ENCODE measurements at places on chromosomes 12 and 14.
A peak's percentile ranks its signal among the peaks of the same experiment; 100 is the strongest.

- no peak for DNase-seq
These were observed 4.5 kb upstream of the HCAR3 start for GRCh38 chr12:122721057-122721545.

- no peak for DNase-seq
These were observed 198.0 kb downstream of the ZFP36L1 start for GRCh38 chr14:68594737-68595380.

DNA sequence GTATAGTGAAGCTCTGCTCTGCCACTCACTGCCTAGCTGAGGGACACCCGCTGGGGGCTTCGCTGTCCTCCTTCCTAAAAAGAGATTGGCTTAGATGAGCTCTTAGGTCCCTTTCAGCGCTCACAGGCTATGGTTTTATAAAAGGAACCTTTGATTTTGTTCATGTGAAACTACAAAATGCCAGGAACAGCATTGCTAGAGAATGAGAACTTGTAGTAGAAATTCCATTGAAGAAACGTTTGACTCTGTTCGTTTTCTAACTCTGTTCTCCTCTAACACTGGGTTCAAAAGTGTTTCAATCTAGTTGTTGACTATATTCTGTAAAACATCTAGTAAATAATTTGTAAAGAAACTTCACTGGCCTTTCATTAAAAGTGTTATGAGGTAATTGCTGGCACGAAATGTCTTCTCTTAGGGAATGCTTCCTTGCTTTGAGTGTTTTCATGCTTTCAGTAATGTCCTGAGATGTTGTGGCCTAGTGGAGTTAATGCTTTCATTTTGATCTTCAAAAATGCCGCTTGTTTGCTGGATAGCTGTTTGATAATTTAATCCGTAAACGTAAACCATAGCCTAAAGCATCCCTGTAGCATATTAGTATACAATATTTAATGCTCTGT lies 1.6 kb downstream of the MARK3 start:
- DNase-seq: no peak

DNA sequence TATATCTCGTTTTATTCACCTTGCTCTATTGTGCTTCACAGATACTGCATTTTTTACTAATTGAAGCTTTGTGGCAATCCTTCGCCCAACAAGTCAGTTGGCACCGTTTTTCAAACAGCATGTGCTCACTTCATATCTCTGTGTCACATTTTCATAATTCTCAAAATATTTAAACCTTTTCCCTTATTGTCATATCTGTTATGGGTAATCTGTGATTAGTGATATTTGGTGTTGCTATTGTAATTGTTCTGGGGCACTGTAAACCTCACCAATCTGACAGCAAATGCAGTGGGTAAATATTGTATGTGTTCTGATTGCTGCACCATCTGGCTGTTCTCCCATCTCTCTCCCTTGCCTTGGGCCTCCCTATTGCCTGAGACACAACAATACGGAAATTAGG lies 191.3 kb downstream of the BTG1 start:
- DNase-seq: no peak

DNA sequence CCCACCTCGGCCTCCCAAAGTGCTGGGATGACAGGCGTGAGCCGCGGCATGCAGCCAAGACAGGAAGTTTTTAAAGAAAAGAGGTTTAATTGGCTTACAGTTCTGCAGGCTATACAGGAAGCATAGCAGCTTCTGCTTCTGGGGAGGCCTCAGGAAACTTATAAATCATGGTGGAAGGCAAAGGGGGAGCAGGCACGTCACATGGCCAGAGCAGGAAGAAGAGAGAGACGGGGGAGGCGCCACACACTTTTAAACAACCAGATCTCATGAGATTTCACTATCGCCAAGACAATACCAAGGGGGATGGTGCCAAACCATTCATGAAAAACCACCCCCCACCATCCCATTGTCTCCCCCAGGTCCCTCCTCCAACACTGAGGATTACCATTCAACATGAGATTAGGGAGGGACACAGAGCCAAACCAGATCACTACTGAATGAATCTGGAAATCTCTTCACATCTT lies 14.1 kb downstream of the CCDC63 start:
- no peak for DNase-seq

GRCh38 chr12:26629864-26630263 lies 203.1 kb downstream of the ITPR2 start:
- DNase-seq: no peak

GRCh38 chr14:105058521-105059034 lies 6.7 kb downstream of the GPR132 start:
- peak; percentile 44 for DNase-seq

DNA sequence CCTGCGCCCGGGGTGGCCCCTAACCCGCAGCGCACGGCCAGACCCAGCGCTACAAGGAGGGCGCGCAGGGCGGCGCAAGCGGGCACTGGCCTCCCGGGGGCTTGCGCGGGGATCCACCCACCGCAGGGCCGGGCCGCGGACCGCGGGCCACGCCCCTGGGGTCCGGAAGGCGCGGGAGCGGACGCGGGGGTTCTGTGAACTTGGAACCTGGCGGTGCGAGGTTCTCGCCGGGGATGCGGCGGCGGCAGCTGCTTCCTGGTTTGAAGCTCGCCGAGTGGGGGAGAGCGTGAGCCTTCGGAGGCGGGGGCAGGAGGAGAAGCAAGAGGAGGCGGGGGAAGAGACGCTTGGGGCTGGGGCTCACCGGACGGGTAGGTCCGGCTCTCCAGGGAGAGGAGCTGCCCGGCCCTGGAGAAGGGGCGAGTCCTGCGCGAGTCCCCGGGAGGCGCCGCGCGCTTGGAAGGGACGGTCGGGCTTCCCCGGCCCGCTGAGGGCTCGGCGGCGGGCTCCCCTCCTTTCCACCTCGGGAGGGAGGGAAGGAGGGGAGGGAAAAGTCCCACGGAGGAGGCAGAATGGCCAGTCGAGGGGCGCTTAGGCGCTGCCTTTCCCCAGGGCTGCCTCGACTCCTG lies at the start of gene PRKCH:
PRKCH (plus strand) TSS at position 195 of the 626 bp plus-strand sequence. CDS start 523 bp downstream, outside the sequence.
- peak; percentile 76 for DNase-seq

DNA sequence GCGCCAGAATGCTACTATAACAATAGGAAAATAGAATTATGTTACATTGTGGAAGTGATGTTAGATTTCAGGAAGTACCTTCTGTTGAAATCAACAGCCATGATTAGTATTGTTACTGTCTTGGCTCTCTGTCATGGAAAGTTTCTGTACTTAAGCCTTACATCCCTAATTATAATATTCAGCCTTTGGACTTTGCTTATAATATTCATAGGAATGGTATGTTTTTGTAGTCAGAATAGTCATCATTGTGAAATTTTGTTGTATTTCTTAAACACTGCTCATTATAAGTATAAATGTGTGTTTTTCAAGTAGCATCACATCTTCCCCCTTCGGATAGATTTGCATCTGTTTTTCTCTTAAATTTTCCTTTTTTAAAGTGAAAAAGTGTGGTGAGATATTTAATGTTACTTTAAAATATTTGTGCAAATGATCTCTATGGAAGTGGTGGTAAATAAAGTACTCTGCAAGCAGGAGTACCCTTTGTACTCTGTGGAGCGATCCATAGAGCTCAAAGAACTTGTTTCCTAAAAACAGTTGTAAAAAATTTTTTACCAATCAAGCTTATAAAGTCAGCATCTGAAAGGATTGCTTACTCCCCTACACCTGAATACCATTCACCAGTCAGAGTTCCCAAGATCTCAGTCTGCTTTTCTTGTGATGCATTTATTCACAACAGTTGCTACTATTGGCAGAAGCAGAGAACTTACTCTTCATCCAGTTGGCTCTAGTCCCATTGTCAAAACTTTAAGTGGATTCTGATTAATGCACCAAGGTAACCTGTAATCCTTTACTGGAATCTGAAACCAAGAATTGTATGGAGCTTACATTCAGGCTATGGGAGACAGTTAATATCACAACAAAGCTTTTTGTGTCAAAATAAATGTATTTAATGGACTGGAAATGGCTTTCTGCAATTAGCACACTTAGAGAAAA lies 87.8 kb downstream of the RIC8B start:
- DNase-seq: peak; percentile 6

- DNase-seq: no peak
These were observed 10.3 kb downstream of the MTERF2 start for GRCh38 chr12:106976668-106977067.

GRCh38 chr12:7833831-7834230 lies 38.9 kb downstream of the SLC2A14 start:
- DNase-seq: no peak

Measured in suppressor macrophage treated with lipopolysaccharide for 4 hours (primary cell).